ENCODE measurements at places on chromosomes 13 and 19.

DNA sequence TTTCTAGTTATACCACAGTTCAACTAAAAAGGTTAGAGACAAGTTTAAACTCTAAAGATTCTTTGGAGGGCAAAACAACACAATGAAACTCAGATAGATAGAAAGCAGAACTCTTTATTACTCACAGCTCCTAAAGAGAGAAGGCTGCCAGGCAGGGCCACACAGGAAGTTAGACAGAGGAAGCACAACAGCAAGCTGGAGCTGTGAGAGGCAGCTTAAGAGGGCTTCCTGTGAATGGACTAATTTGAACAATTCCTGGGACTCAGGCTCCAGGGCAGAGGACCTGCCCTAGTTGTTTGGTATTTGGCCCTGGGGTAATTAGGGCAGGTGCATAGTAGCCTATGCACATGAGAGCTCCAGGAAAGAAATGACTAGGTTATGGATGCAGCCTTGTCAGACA, 803.6 kb downstream of the DIAPH3 start:
- DNase-seq = no peak

DNA sequence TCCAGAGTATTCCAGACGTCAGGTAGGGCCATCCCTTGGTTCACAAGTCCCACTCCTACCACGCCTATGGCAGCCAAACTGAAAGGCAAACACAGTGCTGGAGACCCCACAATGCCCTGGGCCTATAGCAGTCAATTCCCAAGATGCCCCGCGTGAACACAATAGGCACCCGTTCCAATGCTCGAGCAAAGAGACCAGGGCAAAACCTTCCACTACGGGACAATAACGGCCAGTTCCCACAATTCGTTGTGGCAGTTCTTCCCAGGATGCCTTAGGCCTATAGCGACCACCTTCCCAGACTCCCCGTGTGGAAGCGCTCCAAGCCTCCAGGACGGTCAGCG, 538 bp downstream of the ZNF428 start:
- no peak for DNase-seq

DNA sequence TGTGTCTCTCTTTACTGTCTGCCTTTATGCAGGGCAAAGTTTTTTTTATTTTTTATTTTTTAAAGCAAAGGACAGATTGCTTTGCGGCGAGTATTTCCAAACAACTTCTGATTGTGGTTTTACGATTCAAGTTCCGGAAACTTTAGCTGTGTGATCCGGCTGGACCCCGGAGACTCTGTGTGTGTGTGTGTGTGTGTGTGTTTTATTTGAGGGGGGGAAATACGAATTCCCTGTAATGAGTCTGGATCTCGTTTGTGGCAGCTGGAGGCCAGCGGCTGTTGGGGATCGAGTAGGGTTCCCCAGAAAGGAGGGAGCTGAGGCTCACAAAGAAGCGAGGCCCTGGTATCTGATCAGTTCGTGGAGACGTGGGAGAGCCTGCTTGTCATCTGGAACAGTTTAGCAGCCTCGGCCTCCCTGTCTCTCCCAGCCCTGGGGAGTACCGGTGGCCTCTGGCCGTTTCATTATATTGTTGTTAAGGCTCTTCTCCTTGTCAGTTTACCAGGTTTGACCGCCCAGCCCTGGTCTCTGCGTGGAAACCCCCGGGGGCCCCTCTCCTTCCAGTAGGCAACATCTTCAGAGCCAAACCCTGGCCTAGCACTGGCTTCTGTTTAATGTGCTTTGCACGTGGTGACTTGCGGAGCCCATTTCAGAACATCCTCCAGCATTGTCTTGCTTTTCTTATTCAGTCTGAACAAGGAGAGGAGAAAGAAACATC, 1.3 kb downstream of the FARP1 start:
- DNase-seq = no peak

- no peak for DNase-seq
Measured at GRCh38 chr13:113245849-113246796, 36.7 kb downstream of the CUL4A start.
